ENCODE measurements at places on chromosomes 1 and 21. TPM values are rescaled to one million over a fixed set of nuclear protein-coding genes. Genes with fewer than 3 reads are reported as not detected.

Gene RNF186
- total RNA-seq: not detected

Gene AMY2A
- not detected for total RNA-seq

Gene RPTN
- total RNA-seq: not detected

Gene MMP23B
- 0.61 TPM for total RNA-seq

Gene CD48
- total RNA-seq: 190 TPM

Gene PGLYRP4
- total RNA-seq: not detected

Gene NR1I3
- not detected for total RNA-seq

Gene CYP4A11
- total RNA-seq: not detected

Gene SMIM1
- total RNA-seq: 2.9 TPM

Gene HLX
- total RNA-seq: not detected

- no peak for DNase-seq
Measured at GRCh38 chr1:197021716-197022115, 44.4 kb downstream of the CFHR5 start.

DNA sequence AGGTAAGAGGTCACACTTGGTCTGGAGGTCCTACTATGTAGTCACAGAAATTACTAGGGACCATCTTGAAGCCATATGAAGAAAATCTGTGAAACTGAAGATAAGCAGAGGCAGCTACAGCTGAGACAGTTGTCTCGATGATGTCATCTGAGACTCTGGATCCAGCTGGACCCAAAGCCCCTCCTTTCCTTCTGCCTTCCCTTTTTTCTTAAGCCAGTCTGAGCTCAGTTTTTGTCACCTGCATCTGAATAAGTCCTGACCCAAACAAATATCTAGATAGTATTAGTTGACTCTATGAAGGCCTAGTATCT lies 143.3 kb downstream of the ETS2 start:
- no peak for DNase-seq

DNA sequence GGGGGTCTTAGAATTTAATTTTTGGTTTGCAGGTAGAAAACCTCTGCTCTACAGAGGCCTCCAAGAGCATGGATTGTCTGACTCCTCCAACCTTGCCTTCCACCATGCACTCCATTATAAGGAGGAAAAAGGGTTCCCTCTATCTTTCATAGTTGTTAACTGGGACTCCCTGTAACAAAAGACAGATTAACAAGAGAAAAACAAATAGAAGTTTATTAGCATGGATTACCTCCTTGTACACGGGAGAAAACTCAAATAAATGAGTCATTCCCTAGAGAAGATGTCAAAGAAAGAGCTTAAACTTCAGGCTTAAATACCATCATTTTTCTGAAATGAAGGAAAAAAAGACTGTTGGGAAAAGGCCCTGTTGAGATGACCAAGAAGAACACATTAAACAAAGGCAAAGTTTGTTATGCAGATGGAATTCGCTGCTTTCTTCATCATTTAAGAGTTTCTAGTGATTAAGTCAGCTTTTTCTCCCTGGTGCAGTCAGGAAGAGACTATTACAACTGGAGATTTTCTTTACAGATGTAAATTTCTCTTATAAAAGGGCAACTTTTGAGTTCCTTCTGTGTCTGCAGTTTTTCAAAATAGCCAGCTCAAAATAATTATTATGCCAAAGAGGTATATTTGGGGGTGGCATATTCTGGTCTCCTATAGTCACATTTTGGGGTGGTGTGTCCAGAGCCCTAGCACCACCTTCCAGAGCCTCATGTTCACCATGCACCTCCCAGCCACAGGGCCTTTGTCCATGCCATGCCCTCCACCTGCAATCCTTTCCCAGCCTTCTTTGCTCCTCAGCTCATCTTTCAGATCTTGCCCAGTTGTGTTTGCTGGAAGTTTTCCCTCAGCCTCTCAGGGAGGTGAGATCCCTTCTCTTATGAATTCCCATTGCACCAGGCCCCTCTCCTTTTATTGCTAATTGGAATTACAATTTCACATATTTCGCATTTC lies 63.1 kb upstream of the KLHDC7A start:
- no peak for DNase-seq

DNA sequence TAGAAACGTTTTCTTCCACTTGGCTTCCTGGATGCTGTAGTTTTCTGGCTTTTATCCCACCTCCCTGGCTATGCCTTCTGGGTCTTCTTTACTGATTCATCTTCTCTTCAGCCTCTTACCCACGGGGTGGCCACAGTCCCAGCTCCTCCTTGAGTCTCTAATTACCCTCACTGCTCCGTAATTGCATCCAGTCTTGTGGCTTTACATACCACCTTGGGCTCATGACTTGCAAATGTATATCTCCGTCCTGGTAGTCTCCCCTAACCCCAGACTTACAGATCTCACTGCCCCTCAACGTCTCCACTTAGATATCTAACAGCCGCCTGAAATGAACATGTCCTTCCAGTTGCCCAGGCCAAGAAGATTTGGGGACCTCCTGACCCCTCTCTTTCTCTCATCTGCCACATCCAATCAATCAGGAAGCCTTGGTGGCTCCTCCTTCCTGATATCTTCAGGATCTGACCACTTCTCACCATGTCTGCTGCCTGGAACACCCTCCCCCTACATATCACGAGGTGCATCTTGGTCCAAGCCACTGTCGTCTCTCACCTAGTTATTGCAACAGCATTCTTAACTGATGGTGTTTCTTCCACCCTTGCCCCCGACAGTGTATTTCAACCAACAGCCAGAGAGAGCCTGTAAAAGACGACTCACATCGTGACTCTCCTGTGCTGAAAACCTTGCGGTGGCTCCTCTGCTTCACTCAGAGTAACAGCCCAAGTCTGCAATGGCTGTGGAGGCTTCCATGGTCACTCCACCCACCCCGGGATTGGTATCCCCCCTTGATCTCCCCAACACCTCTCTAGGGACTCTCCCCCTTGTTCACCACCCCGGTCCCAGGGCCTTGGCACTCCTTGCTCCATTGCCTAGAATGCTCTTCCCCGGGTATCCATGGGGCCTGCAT lies 219.0 kb upstream of the POU3F1 start:
- DNase-seq: no peak

GRCh38 chr1:226674892-226675714 lies 64.0 kb downstream of the ITPKB start:
- DNase-seq: peak; percentile 82

DNA sequence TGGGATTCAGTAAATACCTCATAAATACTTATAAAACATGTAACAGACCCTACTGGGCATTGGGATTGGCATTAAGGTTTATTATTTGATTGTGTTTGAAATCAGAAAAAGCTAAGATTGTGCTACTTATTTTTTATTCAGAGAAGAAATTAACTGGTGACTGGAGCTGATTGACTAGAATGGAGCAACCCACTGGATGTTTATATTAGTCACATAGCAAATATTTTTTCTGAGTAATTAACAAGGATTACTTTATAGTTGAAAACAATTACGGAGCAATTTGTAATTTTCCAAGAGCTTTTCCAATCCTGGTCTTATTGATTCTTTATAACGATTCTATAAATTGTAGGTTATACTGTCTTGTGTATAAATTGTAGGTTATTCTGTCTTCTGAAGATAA lies 208.7 kb downstream of the HLX start:
- no peak for DNase-seq

DNA sequence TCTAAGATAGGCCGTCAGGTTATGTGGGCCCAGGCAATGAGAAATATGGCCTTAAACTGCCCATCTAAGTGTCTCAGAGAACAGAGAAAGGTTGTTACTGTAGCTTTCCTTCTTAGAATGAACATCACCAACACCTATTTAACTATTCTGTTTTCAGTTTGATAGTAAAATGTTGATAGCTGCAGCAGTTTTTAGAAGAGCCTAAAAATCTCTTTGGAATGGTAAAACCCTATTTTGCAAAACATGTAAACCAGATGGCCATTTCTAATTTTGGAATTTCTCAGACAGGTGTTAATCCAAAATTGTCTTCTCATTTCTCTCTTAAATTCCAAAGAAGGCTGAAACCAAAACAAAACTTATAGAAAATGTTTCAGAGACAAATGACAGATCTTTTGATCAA lies 57.5 kb downstream of the DIPK1A start:
- DNase-seq: no peak

- DNase-seq: no peak
Measured at GRCh38 chr1:201795066-201795465, 33.9 kb upstream of the IPO9 start.

DNA sequence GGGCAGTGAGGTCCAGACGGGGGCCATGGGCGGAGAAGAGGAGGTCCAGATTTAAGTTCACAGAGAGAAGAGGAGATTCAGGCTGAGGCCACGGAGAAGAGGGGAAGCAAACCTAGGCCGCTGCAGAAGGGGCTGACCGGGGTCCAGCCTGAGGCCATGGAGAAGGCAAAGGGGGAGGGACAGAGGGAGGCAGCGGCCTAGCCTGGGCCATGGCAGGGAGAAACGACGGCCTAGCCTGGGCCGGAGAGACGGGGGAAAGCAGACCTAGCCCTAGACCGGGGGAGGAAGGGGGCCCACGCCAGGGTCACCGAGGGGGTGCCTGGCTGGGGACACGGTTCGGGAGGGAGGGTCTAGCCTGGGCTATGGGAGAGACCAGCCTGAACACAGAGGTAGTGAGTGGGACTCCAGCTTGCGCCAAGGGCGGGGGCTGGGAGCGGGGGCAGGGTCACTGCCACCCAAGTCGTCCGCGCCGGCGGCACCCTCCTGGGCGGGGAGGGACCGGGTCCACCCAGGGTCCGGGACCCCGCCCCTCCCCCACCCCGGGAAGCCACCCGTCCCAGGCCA lies 459 bp downstream of the CAPZB start:
- DNase-seq: no peak

- no peak for DNase-seq
Measured at GRCh38 chr1:53644496-53644895, 94.5 kb downstream of the GLIS1 start.

DNA sequence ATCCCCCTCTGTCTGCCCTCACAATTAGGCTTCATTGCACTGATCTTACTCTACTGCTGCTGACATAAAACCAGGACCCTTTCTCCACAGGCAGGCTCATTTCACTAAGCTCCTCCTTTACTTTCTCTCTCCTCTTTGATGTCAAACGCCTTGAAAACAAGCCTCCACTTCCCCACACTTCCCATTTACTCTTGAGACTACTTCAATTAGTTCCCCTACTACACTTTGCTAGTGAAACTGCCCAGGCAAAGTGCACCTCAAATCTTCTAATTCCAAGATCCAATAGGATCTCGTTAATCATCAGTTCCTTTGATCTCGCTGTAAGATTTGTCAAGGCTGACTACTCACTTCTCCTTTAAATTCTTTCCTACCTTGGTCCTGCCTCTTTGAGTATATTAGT lies 5.9 kb upstream of the CDC20 start:
- no peak for DNase-seq

DNA sequence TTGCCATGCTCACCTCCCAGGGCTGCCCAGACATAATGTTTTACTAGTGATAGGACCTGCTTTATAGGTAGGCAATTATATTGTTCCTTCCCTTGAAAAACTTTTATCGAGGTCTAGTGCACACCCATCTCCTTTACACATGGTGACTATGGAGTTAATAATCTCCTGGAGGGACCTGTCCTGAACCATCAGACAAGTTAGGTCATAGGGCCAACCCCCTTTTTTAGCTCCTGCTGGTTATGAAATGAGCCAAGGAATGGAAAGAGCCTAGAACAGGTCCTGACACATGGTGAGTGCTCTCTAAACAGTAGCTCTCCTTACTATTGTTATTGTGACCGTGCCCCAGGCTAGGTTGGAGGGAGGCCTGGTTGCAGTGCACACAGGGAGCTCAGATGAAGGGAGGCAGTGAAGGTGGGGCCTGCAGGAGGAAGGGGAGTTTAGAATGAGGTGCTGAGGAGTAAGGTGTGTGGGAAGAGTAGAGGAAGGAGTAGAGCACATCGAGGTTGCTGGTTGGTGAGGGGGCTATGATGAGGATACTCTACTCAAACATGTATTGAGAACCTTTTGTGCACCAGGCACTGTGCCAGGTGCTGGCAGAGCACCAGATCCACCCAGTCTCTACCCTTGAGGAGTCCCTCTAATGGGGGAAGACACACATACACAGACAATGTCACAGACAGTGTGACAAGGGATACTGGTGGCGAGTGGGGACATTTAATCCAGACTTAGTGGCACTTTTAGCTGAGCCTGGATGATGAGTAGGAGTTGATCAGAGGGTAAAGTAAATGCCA lies 14.1 kb upstream of the LMNA start:
- peak; percentile 24 for DNase-seq

DNA sequence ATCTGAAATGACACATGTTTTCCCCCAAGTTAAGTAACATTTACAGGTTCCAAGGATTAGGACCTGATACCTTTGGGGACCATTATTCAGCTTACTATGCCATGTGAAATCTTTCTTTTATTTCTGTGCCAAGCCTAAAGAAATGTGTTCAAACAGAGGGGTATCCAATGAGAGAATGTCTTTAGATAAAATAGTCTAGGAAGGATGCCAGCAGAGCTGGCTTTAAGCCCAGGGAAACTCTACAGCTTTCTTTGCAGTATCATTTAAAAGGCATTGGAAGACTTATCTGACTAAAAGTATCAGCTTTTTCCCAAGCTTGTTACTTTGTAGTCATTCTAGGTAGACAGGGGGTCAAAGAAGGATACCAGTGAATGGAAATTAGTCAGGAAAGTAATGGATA lies 860.4 kb downstream of the PLA2G4A start:
- DNase-seq: no peak

- no peak for DNase-seq
Measured at GRCh38 chr1:81327743-81328142, 473.0 kb upstream of the ADGRL2 start.

GRCh38 chr1:234164098-234164709 lies 209.1 kb upstream of the COA6 start:
- no peak for DNase-seq

GRCh38 chr1:184152434-184152898 lies 100.9 kb downstream of the TSEN15 start:
- DNase-seq: no peak

- no peak for DNase-seq
Measured at GRCh38 chr1:179955287-179955680, 674 bp downstream of the CEP350 start.

DNA sequence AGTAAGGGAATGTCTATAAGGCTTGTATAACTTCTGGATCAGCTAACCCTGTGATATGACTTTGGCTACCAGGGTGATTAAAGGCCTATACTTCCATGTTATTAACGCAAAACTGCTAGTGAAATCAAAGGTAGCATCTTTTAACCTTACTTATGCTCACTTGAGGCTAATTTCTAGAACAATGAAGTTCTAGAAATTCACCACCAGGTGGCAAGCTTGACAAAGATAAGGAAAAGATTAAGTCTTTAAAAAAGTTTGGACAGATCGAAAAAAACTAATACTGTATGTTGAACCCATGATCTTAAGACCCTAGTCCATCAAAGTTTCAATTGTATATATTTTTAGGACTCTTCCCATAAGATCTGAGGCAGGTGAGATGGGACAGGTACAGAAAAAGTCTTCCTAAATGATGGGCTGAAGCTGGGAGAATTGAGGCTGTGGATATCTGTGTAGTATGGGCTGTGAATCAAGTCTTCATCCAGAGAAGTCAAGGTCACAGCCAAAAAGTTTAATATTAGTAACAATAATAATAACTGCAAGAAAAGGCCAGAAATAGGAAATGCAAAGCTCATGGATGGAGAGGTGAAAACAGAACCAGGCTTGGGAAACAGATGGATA lies 18.8 kb downstream of the KYAT3 start:
- no peak for DNase-seq

DNA sequence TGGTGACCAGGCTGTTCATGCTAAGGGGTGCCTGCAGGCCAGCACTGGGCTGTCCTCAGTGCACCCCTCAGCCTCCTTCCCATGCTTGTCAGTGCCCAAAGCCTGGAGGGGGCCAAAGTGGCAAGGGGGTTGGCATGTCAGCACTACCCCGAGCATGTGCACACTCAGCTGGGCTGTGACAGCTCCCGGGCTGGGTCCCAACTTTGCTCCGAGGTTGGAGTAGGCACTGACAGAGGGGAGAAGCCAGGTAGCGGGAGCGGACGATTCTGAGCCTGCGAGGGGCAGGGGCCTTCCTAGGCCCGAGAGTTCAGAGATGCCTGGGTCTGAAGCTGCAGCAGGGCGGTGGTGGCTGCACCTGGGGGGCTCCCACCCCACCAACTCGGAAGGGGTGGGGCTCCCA lies 119.0 kb downstream of the MAST2 start:
- no peak for DNase-seq

All from activated CD4-positive, alpha-beta memory T cell treated with anti-CD3 and anti-CD28 coated beads for 36 hours (primary cell).